Activated effector memory CD4-positive, alpha-beta T cell treated with Interleukin-2 at 50 U/mL for 16 hours (primary cell): ENCODE measurements at places on chromosomes 4 and X.

DNA sequence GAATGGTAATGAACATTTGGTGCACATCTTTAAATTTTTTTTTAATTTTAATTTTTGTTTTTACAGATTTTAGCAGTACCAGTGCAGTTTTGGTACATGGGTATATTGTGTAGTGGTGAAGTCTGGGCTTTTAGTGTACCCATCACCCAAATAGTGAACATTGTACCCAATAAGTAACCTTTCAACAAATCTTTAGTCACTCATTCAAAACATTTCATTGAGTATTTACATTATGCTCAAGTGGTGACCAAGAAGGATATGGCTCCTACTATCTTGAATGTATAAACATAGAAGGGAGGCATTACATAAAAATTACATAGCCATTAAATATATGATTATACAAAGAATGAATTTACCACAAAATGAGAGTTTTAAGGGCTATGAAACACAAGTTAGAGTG, 223.3 kb downstream of the SPRY1 start:
- DNase-seq, result no peak

GRCh38 chr4:185730387-185730786, 81.6 kb downstream of the SORBS2 start:
- DNase-seq, result no peak

DNA sequence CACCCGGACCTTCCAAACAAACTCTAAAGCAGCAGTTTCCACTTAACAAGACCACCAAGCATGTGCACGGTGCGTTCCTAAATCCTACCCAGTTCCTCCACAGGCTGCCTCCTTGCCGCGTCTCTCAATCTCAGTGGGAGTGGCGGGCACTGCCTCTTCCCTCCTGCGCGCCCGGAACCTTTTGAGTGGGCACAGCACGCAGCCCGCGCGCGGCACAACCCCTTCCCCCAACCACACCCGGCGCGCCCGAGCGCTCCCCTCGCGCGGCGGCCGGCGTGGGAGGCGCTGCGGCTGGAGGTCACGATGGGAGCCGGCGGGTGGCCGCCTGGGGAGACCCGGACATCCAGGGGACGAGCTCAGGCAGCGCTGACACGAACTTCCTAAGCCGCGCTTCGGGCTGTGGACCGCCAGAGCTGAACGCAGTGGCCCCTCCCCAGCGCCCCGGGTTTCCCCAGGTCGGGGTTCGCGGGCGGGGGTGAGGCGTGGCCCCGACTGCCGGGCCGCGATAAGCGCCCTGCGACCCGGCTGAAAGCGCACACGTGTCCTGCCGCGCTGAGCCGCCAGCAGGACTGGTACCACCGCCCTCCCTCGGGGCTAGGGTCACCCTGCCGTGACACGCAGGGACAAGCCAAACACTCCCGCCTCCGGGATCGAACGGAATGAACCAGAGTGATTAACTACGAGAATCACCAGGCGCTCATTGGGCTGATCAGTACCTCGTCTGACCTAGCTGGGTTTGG, at the start of gene ABCG2:
Gene ABCG2 (minus strand): TSS at position 151 of the 740 bp plus-strand sequence. CDS start 18,644 bp downstream, outside the sequence.
- DNase-seq, result peak; percentile 8

- DNase-seq, result peak; percentile 8
Measured at GRCh38 chrX:40573763-40574162, 7.0 kb upstream of the ATP6AP2 start.
